ENCODE measurements at places on chromosomes 12 and 14. TPM values are rescaled to one million over a fixed set of nuclear protein-coding genes. Genes with fewer than 3 reads are reported as not detected.

The GPD1 gene
- total RNA-seq = 0.79 TPM

DNA sequence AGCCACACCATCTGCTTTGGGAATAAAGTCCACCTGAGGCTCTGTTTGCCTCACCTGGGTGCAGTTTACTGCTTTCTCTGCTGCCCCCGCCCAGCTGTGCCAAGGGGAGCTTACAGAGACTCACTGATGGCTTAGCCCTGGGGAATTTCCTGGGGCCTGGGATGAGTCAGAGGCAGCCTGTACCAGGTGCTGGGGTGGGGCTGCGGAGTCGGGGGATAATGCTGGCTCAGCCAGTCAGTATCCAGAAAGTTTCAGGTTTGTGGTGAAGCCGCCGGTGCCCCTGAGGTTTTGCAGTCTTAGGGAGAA lies 22.3 kb downstream of the PLEKHG3 start:
- DNase-seq = peak; percentile 49

DNA sequence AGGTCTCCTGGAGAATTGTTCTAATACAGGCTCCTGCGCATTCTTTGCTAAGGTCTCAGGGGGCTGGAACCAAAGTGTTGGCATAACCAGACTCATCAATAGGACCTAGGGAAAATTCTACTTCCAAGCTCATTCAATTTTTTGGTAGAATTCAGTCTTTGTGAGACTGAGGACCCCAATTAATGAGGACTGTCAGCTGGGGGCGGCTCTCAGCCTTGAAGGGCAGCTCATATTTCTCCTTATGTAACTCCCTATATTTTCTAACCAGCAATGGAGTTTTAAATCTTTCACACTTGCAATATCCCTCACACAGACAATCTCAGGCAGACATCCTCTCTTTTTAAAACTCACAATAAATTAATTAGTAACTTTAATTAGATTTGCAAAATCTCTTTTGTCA lies 476.4 kb upstream of the LRFN5 start:
- no peak for DNase-seq

The TSPAN31 gene
- 91.8 TPM for total RNA-seq

GRCh38 chr14:83289896-83290295 lies 1756.2 kb upstream of the SEL1L start:
- no peak for DNase-seq

DNA sequence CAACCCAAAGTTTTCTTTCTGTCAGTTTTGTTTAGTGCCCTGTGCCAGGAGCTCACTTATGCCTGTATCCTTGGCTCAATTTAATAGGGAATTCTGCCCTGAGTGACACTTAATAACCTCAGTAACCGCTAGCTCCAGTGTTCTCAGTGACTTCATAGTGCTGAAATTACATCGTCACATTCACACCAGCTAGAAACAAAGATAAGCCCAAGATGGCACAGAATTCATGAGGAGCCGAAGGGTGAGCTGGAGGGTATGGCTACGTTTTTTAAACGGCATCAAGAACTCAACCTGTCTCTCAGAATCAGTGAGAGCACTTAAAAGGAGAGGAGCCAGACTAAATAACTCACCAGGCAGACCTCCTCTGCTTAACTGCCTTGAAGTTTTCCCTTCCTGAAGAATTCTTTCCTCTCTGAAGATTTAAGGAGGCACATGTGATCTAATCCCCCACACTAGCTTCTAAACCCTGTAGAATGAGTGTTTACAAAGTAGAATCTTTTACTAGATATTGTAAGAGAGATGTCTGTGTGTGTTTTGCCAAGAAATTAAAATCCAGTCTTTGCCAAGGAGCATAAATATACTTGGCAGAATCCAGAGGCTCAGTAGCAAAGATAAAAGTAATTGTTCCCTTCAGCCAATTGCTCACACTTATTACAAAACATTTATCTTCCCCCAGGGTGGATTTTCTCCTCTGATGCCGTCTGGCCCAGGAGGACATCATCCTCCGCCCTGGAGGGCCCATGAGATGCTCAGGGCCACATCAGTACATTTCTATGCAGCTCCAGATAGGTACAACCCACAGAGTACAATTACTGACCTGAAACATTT lies 37.3 kb downstream of the PTGER2 start:
- no peak for DNase-seq

The WNT5B gene
- total RNA-seq = 3.9 TPM

- DNase-seq = no peak
These were observed 285.9 kb downstream of the MDGA2 start for GRCh38 chr14:47389535-47389934.

DNA sequence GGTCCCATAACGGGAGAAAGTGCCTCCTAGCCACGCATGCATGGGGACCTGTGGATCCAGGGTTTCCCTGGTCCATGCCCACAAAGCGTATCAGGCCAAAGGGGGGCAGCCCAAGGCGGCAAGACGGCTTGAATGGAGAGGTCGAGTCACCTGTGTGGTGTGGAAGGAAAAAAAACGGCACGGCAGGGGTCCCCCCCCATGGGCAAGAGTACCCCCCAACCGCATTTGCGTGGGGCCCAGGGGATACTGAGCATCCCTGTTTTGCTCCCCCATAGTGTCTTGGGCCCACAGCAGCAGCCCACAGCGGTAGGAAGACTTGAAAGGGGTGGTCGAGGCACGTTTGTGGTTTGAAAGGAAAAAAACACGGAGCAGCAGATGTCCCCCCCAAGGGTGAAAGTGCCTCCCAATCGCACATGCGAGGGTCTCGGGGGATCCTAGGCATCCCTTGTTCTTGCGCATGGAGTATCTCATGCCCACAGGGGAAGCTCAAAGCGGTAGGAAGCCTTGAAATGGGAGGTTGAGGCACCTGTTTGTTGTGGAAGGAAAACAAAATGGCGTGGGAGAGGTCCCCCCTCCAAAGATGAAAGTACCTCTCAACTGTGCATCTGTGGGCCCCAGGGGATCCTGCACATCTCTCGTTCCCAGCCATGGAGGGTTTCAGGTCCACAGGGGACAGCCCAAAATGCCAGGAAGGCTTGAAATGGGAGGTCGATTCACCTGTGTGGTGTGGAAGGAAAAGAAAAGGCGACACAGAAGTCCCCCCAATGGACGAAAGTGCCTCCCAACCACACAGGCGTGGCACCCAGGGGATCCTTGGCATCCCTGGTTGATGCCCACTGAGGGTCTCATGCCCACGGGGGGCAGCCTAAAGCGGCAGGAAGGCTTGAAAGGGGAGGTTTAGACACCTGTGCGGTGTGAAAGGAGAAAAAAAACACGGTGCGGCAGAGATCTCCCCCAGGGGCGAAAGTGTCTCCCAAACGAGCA lies 577.5 kb downstream of the ALG10 start:
- DNase-seq = peak; percentile 20

DNA sequence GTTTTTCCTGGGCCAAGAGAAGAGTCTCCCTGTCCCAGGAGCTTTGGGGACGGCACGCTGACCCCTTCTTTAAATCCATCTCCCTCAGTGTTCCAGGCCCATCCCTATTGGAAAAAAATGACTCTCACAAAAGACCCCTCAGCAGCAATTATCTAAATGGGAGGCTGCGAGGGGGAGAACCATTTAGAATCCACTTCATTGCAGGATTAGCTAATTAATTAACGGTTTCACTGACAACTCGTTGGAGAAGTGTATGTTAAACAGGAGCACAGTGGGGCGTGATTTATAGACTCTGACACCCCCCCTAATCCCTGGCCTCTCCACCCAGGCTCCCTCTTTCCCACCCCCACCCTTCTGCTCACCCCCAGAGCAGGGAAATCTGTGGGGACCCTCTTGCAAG lies 162.8 kb upstream of the LHX5 start:
- no peak for DNase-seq

GRCh38 chr14:92507174-92507768 lies 6.3 kb upstream of the RIN3 start:
- peak; percentile 88 for DNase-seq

The LPAR5 gene
- total RNA-seq = 16.1 TPM

GRCh38 chr14:38124506-38124905 lies 83.2 kb upstream of the SSTR1 start:
- DNase-seq = no peak

DNA sequence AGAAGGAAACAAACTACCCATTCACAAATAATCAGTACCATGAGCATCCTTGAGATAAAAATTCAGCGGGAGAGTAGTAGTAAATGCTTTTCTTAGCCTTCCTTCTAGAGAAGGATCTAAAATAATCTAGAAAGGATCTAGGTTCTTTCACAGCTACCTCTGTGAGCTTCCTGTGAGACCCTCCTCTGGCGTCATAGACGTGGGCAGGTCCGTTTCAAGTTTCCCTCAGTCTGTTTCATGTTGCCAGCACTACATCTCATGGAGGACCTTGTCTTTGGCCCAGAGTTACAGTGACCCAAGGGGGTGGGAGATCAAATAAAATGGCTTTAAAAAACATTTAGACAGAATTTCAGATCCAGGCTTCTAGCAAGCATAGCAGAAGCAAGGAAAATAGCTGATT lies 13.6 kb downstream of the DAAM1 start:
- DNase-seq = no peak

- no peak for DNase-seq
These were observed 168.3 kb upstream of the EEA1 start for GRCh38 chr12:93097417-93097816.

The RASSF8 gene
- 24.3 TPM for total RNA-seq

DNA sequence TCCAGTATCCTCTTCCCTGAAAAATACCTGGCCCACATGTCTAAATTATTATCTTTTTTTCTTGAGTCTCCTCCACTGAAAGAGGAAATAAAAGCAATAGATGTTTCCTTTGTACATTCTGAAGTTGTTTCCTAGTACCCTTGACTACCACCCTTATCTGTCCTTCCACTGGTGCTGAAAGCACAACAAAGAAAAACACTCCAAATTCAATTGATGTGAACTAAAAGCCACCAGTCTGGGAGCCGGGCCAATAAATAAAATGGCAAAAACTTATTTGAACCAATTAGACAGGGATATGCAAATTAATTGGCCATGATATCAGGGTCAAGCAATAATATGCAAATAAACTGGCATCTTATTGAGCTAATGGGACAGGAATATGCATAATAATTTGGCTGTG lies 330.5 kb downstream of the PAWR start:
- no peak for DNase-seq

DNA sequence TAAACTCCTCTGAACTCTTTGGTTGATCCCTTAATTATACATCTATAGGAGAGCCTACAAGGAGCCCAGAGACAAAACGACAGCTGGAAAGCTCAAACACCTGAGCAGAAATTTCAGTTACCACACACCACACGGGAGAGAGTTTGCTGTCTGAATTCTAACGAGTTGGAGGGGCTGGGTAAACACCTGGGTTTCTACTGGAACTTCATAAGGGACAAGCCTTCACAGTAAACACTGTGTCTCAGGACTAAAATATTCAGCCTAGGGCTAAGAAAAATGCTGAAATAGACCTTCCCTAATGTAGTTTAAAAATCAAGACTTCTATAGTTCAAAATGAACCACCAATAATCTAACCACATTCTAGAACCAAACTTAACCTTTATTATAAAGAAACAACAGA lies 9.6 kb upstream of the ANO2 start:
- DNase-seq = no peak

DNA sequence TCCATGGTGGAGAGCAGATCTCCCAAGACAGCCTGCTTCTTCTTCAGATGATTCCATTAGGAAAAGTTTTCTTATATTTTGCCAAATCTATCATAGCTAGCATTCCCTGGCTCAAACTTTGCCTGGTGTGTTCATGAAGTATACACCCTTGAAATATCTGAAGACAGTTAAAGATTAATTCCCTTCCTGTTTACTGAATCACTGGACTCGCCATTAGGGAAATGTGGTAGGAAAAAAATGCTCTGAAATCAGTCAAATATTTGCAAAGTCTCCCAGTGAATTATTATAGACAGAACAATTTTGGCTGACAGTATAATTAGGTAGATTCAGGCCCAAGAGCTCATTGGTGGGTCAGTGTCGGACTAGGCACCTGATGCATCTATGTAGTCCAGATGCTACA lies 86.5 kb downstream of the PDZRN4 start:
- no peak for DNase-seq

DNA sequence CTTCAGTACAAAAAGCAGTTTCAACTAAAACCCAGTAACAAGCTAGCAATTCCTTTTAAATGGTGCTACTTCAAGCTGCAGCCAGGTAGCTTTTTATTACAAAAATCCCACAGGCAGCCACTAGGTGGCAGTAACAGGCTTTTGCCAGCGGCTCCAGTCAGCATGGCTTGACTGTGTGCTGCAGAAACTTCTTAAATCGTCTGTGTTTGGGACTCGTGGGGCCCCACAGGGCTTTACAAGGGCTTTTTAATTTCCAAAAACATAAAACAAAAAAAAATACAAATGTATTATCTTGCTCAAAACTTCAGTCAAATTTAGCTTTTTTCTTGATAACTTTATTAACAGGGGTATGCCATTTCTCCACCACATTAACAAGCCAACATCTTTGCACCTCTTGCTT lies 3.6 kb upstream of the CLEC4E start:
- peak; percentile 82 for DNase-seq

The ORAI1 gene
- total RNA-seq = 47.5 TPM

GRCh38 chr12:15863984-15864383 lies 18.2 kb upstream of the STRAP start:
- DNase-seq = no peak

GRCh38 chr12:23921099-23921856 lies 28.2 kb downstream of the SOX5 start:
- no peak for DNase-seq

- peak; percentile 13 for DNase-seq
These were observed 34.7 kb downstream of the CDC42BPB start for GRCh38 chr14:103022685-103023044.

GRCh38 chr14:81509838-81510452 lies 23.7 kb downstream of the SEL1L start:
- no peak for DNase-seq

GRCh38 chr14:88911809-88912208 lies 87.4 kb downstream of the TTC8 start:
- no peak for DNase-seq

DNA sequence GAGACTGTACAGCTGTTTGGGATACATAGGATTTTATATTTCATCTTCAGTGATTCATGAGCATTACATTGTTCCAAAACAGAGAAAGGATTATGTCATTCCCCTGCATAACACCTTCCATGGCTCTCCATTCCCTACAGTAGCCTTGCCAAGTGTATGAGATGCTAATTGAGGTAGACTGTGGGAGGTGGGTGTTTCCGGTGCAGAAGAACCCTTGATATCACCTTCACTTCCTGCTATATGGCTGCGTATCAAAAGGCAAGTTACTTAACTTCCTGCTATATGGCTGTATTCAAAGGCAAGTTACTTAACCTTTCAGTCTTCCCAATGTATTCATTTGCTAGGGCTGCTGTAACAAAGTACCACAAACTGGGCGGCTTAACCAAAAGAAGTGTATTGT lies 11.2 kb downstream of the FAR2 start:
- DNase-seq = no peak

- DNase-seq = peak; percentile 90
These were observed 2.0 kb upstream of the TNFAIP2 start for GRCh38 chr14:103121121-103121845.

The AMHR2 gene
- total RNA-seq = 5.1 TPM

GRCh38 chr12:118467641-118468305 lies 91.4 kb downstream of the SUDS3 start:
- DNase-seq = no peak

GRCh38 chr12:88237954-88238353 lies 95.8 kb downstream of the TMTC3 start:
- DNase-seq = no peak

- DNase-seq = no peak
These were observed 120.4 kb downstream of the LRRIQ1 start for GRCh38 chr12:85156569-85156968.
